Adrenal gland (tissue), 19 donors: ENCODE measurements at places on chromosomes 2 and 18. TPM values are rescaled to one million over a fixed set of nuclear protein-coding genes. Genes with fewer than 3 reads are reported as not detected.

- H3K36me3 ChIP-seq = no peaks in the 10 kb centered on the region
- H3K27me3 ChIP-seq = no peaks in the 10 kb centered on the region
- H3K4me1 ChIP-seq = no peaks in the 10 kb centered on the region
- no peak overlapping the region for H3K27ac ChIP-seq
These were observed 84.0 kb upstream of the NEUROD1 start for GRCh38 chr2:181764095-181764963.

DNA sequence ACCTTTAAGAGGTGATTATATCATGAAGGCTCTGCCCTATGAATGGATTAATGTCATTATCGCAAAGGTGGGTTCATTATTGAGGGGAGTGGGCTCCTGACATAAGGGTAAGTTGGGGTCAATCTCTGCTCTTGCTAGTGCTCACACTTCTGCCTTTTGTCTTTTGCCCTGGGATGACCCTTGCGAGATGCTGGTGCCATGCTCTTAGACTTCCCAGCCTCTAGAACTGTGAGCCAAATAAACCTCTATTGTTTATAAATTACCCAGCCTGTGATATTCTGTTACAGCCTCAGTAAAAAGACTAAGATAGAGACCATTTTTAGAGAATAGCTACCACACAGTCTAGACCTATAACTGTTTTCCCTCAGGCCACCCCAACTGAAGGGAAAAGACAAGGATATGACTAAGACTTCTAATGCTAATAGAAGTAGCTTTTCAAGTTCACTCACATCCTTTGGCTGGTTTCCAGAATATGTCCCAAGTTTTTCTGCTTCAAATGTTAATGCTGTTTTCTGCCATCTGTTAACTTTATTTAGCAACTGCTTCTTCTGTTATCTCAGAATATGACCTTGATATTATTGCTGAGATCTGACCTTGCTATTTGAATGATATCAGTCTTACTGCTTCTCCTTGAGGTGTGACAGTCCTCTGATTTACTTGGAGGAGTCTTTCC lies 65.1 kb upstream of the STAM2 start:
- DNase-seq = no peak
- H3K27ac ChIP-seq = no peak overlapping the region
- no peak overlapping the region for H3K4me3 ChIP-seq
- H3K36me3 ChIP-seq = no peaks in the 10 kb centered on the region
- no peaks in the 10 kb centered on the region for H3K27me3 ChIP-seq

GRCh38 chr2:143524119-143524553 lies 394.9 kb downstream of the ARHGAP15 start:
- no peaks in the 10 kb centered on the region for H3K36me3 ChIP-seq
- no peaks in the 10 kb centered on the region for H3K27me3 ChIP-seq
- H3K27ac ChIP-seq = no peak overlapping the region
- H3K4me3 ChIP-seq = no peak overlapping the region
- DNase-seq = no peak

- no peaks in the 10 kb centered on the region for H3K4me1 ChIP-seq
- H3K27me3 ChIP-seq = no peaks in the 10 kb centered on the region
- H3K36me3 ChIP-seq = no peaks in the 10 kb centered on the region
- H3K4me3 ChIP-seq = no peak overlapping the region
- no peak overlapping the region for H3K27ac ChIP-seq
These were observed 26.1 kb upstream of the SERTAD2 start for GRCh38 chr2:64679673-64680425.

The FAM210A gene
- total RNA-seq = 23.3 TPM

The LONRF2 gene
- total RNA-seq = 78.0 TPM

DNA sequence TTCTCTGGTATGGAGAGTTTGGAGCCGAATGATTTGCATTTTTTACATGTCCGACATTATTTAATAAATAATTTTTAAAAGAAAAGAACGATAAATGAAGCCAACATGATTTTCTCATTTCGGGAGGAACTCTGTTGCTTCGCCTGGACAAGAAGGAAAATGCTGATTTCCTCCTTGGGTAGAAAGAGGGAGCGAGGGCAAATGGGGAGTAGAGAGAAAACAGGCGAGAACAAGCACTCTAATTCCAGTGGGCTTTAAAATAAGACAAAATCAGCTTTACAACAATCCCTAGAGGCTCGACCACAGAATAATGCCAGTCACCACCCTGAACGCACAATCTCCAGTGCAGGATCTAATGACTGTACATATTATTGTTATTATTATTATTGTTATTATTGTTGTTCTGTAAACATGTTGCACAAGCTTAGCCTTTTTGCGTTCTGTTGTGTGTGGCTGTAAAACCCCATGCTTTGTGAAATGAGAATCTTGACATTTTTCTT lies 3.7 kb downstream of the DLX1 start:
- H3K4me3 ChIP-seq = no peak overlapping the region
- no peaks in the 10 kb centered on the region for H3K36me3 ChIP-seq
- no peak for DNase-seq
- H3K27me3 ChIP-seq = peaks cover 99% of the 10 kb centered on the region

The SCN7A gene
- 5.6 TPM for total RNA-seq

GRCh38 chr2:198909525-198910267 lies 548.0 kb downstream of the SATB2 start:
- H3K27me3 ChIP-seq = no peaks in the 10 kb centered on the region
- H3K36me3 ChIP-seq = no peaks in the 10 kb centered on the region
- no peak for DNase-seq
- no peaks in the 10 kb centered on the region for H3K4me1 ChIP-seq
- no peak overlapping the region for H3K27ac ChIP-seq
